ENCODE measurements at places on chromosomes 3 and 15. TPM values are rescaled to one million over a fixed set of nuclear protein-coding genes. Genes with fewer than 3 reads are reported as not detected.

Gene EPHA3
- total RNA-seq = 1.5 TPM

Gene GOLGA6D
- 0.45 TPM for total RNA-seq

Gene TMC3
- total RNA-seq = not detected

Gene CAMK2N2
- 0.43 TPM for total RNA-seq

Gene STRC
- total RNA-seq = 0.53 TPM

Gene TUBGCP5
- 10.5 TPM for total RNA-seq

Gene KLHL40
- not detected for total RNA-seq

Gene IL5RA
- total RNA-seq = not detected

Gene CDHR4
- total RNA-seq = not detected

Gene ISLR
- 2.3 TPM for total RNA-seq

Gene CA12
- total RNA-seq = 0.28 TPM

Gene ANKUB1
- not detected for total RNA-seq

Gene UQCRC1
- total RNA-seq = 232 TPM

Gene KBTBD12
- total RNA-seq = 0.05 TPM

Gene ANKRD63
- not detected for total RNA-seq

Gene PPIP5K1
- total RNA-seq = 20.6 TPM

Gene SERPINI1
- total RNA-seq = 0.86 TPM

Gene FEZF2
- not detected for total RNA-seq

Gene CFAP161
- total RNA-seq = 0.25 TPM

Gene MESP2
- 0.15 TPM for total RNA-seq

Gene CACNA1D
- 8.0 TPM for total RNA-seq

Gene ITIH1
- 1,331 TPM for total RNA-seq

Gene CMTM8
- 17.1 TPM for total RNA-seq

Gene HTR3D
- total RNA-seq = not detected

Gene CASR
- total RNA-seq = 0.30 TPM

Gene SLC30A4
- 3.6 TPM for total RNA-seq

Gene CRBN
- 20.4 TPM for total RNA-seq

Gene SLCO2A1
- total RNA-seq = 7.4 TPM

Gene DNAH12
- total RNA-seq = 0.20 TPM

Gene RFT1
- total RNA-seq = 11.8 TPM

Gene CSTA
- total RNA-seq = 8.8 TPM

Gene GPR149
- total RNA-seq = not detected

Gene WDR93
- not detected for total RNA-seq

Gene A4GNT
- not detected for total RNA-seq

Gene LRRN1
- total RNA-seq = 0.28 TPM

Gene ZCWPW2
- total RNA-seq = 0.30 TPM

Gene SPINT1
- 1.6 TPM for total RNA-seq

Gene LCMT2
- 3.7 TPM for total RNA-seq

Gene SLC28A2
- total RNA-seq = 0.15 TPM

Gene EFCC1
- total RNA-seq = 0.53 TPM

Gene FAM81A
- total RNA-seq = not detected

Gene BCL6
- 30.8 TPM for total RNA-seq

Gene MORC1
- total RNA-seq = 0.10 TPM

Gene CELF6
- total RNA-seq = 0.65 TPM

Gene FOXP1
- total RNA-seq = 26.1 TPM

Data from left lobe of liver (tissue), 2 donors.